ENCODE measurements at places on chromosomes 5 and 9.

DNA sequence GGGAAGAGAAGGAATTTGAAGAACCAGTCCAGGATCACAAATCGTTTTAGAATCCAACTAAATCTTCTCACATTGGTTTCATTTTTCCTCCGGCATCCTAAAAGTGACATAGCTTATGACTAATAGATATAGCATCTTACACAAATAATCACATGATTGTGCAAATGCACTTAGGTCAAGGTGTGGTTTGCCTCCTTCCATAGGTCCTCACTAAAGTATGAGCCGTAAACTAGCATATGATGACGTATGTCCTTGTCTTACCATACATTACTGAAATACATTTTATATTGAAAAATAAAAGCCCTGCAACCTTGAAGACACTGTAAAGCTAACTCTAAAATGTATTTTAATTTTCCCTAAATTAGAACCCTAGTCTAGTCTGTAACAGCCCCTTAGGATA is 362.7 kb upstream of the ADAMTS16 start:
- H3K36me3 ChIP-seq: no peaks in the 10 kb centered on the region
- no peaks in the 10 kb centered on the region for H3K27me3 ChIP-seq
- no peak overlapping the region for H3K27ac ChIP-seq
- H3K4me1 ChIP-seq: no peaks in the 10 kb centered on the region
- DNase-seq: no peak

- H3K27ac ChIP-seq: no peak overlapping the region
- H3K36me3 ChIP-seq: peaks cover 43% of the 10 kb centered on the region
- no peaks in the 10 kb centered on the region for H3K4me1 ChIP-seq
- no peaks in the 10 kb centered on the region for H3K27me3 ChIP-seq
- DNase-seq: no peak
These were observed 114.1 kb downstream of the MAN2A1 start for GRCh38 chr5:109803854-109804253.

- no peak for DNase-seq
- H3K36me3 ChIP-seq: peaks cover 35% of the 10 kb centered on the region
- no peak overlapping the region for H3K4me3 ChIP-seq
- H3K27ac ChIP-seq: no peak overlapping the region
- no peaks in the 10 kb centered on the region for H3K4me1 ChIP-seq
These were observed 35.6 kb downstream of the DROSHA start for GRCh38 chr5:31496301-31496700.

DNA sequence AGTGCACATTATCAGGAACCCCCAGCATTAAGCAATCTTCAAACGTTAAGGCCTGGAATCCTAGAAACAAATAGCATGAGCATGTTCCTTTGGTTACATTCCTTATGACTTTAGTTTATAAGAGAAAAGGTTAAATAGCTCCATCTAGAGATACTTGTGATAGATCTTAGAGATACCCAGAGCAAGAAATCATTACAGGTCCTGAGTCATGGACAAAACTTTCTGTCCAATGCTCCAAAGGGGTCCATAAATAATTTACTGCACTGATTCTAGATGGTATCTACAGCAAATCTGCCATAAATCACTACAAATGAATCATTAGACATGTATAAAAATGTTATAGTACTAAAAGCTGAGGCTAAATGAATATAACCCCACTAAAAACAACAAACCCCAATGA is 139.6 kb downstream of the HTR1A start:
- H3K4me1 ChIP-seq: no peaks in the 10 kb centered on the region
- no peak for DNase-seq
- H3K36me3 ChIP-seq: no peaks in the 10 kb centered on the region
- H3K4me3 ChIP-seq: no peak overlapping the region
- H3K27me3 ChIP-seq: no peaks in the 10 kb centered on the region

DNA sequence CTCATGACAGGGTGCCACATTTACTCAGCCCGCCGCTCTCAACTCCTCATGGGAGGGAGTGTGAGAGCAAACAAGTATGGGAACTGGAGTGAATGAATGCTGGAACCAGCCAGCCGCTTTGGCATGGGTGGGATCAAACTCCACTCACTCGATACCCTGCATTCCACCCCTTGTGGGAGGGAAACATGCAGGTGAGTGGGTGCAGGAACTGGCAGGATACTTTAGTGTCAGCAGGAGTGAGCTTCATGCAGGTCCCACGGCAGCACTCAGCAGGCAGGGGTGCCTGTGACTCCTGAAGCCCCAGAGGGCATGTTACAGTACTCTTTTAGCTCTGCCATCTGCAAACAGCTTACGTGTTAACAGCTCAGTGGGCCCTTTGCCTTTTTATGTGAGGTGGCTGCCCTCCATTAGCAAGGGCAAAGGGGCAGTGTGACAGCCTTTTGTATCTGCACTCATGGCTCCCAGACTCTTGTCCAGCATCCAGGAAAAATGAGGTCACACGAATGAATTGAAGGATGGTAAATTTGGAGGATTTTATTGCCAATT is 433.2 kb upstream of the NMUR2 start:
- no peak overlapping the region for H3K27ac ChIP-seq
- no peaks in the 10 kb centered on the region for H3K36me3 ChIP-seq
- H3K4me3 ChIP-seq: no peak overlapping the region
- no peaks in the 10 kb centered on the region for H3K27me3 ChIP-seq
- H3K4me1 ChIP-seq: no peaks in the 10 kb centered on the region

GRCh38 chr5:77356740-77357139 is 135.4 kb downstream of the WDR41 start:
- peaks cover 13% of the 10 kb centered on the region for H3K4me1 ChIP-seq
- H3K27me3 ChIP-seq: no peaks in the 10 kb centered on the region
- no peak overlapping the region for H3K4me3 ChIP-seq
- no peaks in the 10 kb centered on the region for H3K36me3 ChIP-seq
- H3K27ac ChIP-seq: no peak overlapping the region
- DNase-seq: peak; percentile 18

GRCh38 chr9:33287087-33287490 is 3.2 kb upstream of the NFX1 start:
- peak; percentile 39 for DNase-seq
- H3K4me3 ChIP-seq: no peak overlapping the region
- peaks cover 15% of the 10 kb centered on the region for H3K36me3 ChIP-seq
- H3K4me1 ChIP-seq: peaks cover 36% of the 10 kb centered on the region
- peaks cover 3% of the 10 kb centered on the region for H3K27me3 ChIP-seq

- H3K27me3 ChIP-seq: peaks cover 15% of the 10 kb centered on the region
- H3K36me3 ChIP-seq: no peaks in the 10 kb centered on the region
- no peak overlapping the region for H3K4me3 ChIP-seq
- no peak for DNase-seq
- peaks cover 33% of the 10 kb centered on the region for H3K4me1 ChIP-seq
These were observed 50.9 kb upstream of the TUT7 start for GRCh38 chr9:86405086-86405491.

- peaks cover 11% of the 10 kb centered on the region for H3K4me1 ChIP-seq
- H3K27me3 ChIP-seq: peaks cover 67% of the 10 kb centered on the region
- H3K4me3 ChIP-seq: peak overlapping the region; percentile 67
- DNase-seq: no peak
These were observed 647 bp downstream of the PDE8B start for GRCh38 chr5:77210964-77211690.

- H3K27ac ChIP-seq: no peak overlapping the region
- no peak overlapping the region for H3K4me3 ChIP-seq
- no peak for DNase-seq
- H3K36me3 ChIP-seq: no peaks in the 10 kb centered on the region
- H3K4me1 ChIP-seq: no peaks in the 10 kb centered on the region
- no peaks in the 10 kb centered on the region for H3K27me3 ChIP-seq
These were observed 2095.5 kb upstream of the C9orf72 start for GRCh38 chr9:29668732-29669131.

DNA sequence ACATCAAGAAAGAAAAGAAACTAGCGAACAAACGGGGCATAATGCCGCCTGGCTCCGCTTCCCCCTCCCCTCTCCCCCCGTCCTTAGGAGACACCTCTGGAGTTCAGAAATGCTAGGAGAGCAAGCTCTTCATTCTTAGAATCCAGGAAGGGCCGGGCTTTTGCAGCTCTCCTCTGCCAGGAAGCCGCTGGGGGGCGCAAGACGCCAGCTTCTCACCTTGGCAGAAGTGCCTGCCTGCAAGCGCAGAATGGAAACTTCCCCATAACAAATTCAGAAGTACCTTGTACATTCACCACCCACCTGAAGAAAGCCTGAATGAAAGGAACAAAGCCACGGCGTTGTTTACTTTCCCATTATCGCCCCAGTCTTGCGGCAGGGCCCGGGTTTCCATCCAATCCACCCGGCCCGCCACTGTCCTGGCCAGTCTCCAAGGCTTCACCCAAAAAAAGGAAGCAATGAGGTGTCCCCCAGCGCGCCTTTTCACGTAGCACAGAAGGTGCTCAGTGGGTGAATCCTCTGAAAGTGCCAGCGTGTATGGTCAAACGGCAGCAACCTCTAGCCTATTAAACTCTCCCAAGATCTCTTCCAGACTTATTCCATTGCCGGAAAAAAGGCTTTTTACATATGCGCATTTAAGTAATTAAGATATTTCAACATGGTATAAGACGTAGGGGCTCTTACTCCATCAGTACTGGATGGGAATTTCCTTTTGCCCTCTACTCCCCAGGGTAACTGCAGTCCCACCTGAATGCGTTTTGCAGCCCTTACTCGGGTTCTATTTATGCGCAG is 1.6 kb upstream of the GADD45G start:
- peak; percentile 92 for DNase-seq
- H3K4me3 ChIP-seq: peak overlapping the region; percentile 76
- no peaks in the 10 kb centered on the region for H3K36me3 ChIP-seq
- H3K4me1 ChIP-seq: peaks cover 40% of the 10 kb centered on the region
- peaks cover 11% of the 10 kb centered on the region for H3K27me3 ChIP-seq
- peak overlapping the region; percentile 74 for H3K27ac ChIP-seq

Measured in activated naive CD8-positive, alpha-beta T cell treated with anti-CD3 and anti-CD28 coated beads, Interleukin-2, amount 50 U/mL, for 24 hours (primary cell).